Activated CD4-positive, alpha-beta T cell treated with anti-CD3 and anti-CD28 coated beads for 1 hour (primary cell): ENCODE measurements at places on chromosomes 6 and 20.
A peak's percentile ranks its signal among the peaks of the same experiment; 100 is the strongest.

- DNase-seq = no peak
These were observed 13.1 kb downstream of the RIOK1 start for GRCh38 chr6:7402716-7403115.

GRCh38 chr6:118558464-118559217 lies 10.5 kb downstream of the PLN start:
- DNase-seq = no peak

DNA sequence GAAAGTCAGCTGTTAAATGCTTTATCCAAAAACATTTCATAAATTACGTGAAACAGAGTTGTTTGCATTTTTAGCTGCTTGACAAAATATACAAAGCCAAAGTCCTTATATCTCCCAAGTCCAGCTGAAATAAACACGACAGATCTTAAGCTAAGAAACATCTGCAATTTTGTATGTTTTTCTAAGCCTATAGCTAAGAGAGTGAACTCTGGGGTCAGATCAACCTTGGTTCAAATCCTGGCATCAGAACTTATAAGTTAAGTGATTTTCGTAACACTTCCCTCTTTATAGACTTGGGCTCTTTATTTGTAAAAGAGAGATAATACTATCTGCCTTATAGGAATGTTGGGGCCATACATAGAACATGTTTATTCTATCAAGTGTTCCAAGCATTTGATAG lies 176.7 kb downstream of the PTPRK start:
- no peak for DNase-seq

DNA sequence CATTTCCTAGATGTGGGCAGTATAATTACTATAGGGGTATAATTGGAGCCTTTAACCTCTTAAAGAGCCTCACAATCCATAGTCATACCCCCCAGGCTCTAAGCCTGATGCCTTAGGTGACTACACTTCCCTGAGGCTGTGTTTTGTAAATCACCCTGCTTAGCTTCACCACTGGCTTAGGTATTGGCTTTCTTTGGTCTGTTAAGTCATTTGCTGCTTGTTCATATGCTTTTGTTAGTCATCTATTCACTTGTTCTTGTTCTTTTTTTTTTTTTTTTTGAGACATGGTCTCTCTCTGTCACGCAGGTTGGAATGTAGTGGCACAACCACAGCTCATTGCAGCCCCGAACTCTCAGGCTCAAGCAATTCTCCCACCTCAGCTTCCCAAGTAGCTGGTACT lies 26.7 kb downstream of the KAT14 start:
- DNase-seq = no peak

GRCh38 chr20:14972690-14973089 lies 635.3 kb upstream of the FLRT3 start:
- no peak for DNase-seq

DNA sequence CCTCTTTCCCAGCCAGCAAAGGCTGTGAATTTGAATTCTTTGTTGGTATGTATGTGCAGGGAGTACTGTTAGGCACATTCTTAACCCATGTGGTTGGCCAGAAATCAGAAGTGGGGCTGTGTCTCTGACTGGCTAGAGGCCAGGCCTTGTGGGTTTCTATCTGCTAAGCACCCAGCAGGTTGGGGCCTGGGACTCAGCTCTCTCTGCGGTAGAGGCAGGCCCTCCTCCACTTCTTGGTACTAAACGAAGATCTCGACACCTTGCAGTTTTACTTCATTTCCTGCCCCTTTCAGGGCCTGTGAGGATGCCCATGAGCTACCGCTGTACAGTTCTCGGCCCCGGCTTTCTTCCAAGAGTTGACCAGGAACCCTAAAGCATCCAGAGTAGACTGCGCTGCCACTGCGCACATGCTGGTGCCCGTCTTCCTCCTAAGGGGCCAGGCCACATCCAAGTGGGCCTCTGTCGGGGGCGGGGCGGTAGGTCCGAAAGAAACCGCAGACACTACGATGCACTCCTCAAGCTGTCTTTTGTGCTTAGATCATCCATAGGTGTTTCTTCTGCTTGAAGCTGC lies 51.1 kb downstream of the TCP11 start:
- peak; percentile 5 for DNase-seq

- no peak for DNase-seq
These were observed 184.2 kb downstream of the DHX35 start for GRCh38 chr20:39146394-39146793.

GRCh38 chr20:11790046-11790445 lies 127.6 kb upstream of the BTBD3 start:
- DNase-seq = no peak

DNA sequence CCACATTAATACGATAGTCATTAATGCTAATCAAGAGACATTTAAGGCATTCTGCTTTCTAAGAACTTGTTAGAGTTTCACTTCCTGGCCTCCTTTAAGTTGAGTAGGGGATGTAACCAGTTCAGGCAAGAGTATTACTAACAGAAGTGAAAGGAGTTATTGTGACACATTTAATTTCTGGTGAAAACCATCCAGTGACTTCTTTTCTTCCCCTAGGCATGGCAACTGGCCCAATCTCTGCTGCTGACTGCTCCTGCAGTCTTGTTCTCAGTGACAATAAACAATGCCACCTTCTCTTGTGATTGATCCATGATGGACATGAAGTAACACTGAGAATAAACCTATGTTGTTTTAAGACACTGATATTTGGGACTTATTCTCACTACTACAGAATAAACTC lies 130.9 kb upstream of the DEFB112 start:
- no peak for DNase-seq

- DNase-seq = no peak
These were observed 158.8 kb downstream of the DST start for GRCh38 chr6:56483929-56484328.

- no peak for DNase-seq
These were observed 4.8 kb downstream of the F13A1 start for GRCh38 chr6:6315660-6316059.

GRCh38 chr20:17658648-17658993 lies 23.4 kb downstream of the RRBP1 start:
- DNase-seq = no peak

DNA sequence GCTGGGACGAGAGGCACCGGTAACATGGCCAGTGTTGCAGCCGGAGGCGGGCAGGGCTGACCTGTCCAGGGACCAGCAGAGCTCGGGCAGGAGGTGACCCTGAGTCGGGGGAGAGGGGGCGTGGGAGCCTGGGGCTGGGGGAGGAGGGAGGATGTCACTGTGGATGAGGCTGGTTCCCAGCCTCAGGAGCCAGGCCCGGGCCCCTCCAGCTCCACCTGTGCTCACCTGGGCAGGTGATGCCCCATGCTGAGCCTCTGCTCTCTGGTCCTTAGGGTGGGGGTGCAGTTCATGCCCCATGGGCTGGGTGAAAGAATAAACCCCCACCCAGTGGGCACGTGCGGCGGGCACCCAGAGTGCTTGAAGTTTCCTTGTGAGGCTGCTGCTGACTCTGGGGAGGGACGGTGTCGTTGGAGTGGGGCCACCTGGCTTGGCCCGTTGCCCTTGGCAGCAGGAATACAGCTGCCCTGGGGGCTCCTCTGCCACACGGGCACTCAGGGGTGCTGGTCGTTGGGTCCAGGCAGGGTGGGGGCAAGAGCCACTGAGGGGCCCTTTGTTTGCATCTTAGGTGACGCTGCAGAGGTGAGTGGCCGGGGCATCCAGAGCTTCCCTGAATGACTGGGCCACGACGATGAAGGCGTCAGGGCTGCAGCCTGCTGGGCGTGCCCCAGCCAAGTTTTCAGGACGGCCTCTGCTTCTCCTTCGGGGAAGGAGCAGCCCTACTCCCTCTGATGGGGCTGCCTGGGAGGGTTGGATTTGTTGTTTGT lies 24.7 kb upstream of the BHLHE23 start:
- DNase-seq = no peak

GRCh38 chr6:24492475-24492874 lies 2.3 kb upstream of the ALDH5A1 start:
- no peak for DNase-seq

DNA sequence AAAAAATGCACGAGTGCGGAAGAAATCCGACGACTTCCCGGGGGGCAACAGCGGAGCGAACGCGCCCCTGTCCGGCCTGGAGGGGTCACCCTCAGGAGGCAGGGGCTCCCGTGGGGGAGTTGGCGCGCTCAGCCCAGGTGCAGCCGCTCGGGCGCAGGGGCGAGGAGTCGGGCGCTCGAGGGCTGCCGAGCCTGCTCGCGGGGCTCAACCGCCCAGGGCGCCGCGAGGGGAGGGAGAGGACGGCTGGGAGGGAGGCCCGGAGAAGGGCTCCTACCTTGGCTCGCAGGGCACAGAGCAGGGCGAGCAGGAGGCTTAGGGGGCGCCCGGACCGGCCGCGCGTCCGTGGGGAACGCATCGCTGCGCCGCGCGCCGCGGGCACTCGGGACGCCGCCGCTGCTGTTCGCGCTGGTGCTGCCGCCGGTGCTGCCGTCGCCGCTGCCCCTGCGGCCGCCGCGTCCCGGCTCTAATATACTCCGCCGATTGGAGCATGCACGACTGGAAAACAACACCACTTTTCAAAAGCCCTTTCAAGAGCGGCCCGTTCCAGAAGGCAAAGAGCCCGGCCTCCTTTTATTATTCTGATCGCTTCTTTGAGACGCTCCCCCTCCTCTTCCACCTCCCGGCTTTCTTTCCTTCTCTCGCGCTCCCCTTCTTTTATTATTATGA lies 490 bp downstream of the JAG1 start:
- DNase-seq = no peak

DNA sequence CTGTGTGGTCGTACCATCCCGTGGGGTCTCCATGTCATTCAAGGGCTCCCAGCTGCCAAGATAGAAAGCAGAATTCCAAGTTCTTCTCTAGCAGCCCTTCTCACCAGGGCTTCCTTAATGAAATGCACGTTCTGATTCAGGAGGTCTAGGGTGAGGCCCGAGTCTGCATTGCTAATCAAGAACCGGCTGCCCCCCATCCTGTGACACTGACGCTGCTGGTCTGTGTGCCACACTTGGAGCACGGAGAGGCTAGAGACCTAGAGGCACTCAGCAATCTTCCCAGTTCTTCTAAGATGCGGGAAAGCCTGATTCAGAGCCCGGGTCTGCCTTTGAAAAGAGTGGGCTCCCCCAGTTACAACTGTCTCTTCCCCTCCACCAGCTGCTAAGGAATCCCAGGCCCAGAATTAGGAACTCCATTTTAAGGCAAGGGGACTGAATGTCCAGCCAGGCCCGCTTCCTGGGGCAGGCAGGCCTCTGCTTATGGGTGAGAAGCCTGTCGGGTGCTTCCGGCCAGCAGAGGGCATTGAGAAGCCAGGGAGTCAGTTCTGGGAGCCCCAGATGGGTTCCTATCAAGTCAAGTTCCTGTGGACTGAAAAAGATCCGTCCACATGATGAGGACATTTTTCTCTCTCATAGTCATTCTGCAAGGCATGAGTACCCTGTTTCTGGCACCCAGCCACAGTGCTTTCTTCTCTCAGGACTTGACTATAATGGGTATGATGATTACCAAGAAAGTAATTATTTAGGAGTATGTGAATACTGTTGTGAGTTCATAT lies 69.8 kb upstream of the RIN2 start:
- DNase-seq = no peak

DNA sequence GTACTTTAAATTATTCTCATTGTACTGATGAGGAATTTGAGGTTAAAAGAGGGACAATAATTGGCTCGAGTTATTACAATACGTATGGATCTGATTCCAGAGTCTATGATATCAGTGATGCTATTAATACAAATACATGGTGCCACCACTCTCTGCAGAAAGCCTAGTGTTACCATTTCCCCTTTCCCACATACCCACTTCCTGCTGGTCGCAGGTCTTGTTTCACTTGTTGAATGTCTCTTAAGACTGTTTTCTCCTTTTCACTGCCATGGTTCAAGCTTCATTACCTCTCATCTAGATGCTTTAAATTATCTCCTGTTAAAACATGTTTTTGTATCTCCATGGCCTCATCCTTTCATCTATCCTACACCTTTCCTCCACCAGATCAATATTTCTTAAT lies 62.0 kb downstream of the FHL5 start:
- no peak for DNase-seq

DNA sequence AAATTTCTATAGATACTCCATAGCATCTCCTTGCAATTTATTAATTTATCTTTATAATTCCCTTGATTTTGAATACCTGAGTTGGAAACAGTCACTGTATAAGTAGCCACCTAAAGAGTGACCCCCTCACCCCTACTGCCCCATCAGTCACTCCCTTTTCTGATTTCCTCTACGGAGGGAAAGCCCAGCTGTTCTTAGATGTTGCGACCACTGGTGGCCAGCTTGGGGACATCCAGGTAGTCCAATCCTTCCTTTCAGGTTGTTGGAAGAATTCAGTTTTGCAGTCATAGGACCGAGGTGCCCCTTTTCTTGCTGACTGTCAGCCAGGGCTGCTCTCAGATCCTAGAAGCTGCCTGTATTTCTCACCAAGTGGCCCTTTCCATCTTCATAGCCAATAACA lies 87.8 kb downstream of the BMP6 start:
- DNase-seq = no peak

GRCh38 chr6:113304116-113304515 lies 553.0 kb upstream of the MARCKS start:
- no peak for DNase-seq

DNA sequence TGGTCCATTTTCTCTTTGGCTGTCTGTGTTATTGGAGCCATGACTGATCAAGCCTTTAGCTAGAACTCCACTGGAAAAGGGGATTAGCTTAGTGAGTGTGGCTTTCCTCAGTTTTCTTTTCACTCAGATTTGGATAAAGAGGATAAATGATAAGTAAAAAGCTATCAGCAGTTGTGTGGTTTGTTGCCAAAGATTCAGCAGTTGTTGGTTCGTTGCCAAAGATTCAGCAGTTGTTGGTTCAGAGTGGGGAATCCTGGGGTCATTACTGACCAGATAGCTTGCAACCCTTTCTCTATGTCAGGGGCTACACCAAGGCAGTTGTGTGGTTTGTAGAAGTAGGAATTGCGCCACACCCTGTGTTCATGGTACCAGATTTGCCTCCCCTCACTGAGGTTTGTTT lies 107.7 kb upstream of the SCP2D1 start:
- DNase-seq = no peak

- DNase-seq = no peak
These were observed 100.1 kb downstream of the EPHA7 start for GRCh38 chr6:93319304-93319703.

DNA sequence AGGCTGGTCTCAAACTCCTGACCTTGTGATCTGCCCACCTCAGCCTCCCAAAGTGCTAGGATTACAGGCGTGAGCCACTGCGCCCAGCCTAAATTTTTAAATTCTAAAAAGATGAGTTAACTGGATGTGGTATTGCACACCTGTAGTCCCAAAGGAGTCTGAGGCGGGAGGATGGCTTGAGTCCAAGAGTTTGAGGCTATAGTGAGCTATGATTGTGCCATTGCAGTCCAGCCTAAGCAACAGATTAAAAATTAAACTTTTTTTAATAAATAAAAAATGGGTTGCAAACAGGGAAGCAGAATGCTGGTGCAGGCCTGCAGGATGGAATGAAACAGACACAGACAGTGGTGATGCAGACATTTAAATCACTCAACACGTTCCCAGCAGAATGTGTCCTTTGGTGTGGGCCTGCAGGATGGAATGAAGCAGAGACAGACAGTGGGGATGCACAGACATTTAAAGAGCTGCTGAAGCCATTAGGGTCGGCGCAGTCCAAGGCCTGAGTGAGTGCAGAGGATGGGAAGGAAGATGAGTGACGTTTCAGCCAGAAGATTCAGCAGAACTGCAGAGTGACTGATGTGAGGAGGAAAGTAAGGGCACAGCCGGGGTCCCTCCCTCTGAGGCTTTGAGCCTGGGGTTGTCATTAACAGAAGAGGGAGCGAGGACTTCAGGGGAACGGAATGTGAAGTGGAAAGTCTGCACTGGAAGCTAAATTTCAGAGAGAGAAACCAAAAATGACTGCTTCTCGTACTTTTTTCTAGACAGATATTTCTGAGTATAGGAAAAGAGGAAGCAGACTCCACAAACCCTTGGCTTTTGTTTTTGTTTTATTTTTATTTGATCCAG lies 117.5 kb downstream of the RIN2 start:
- no peak for DNase-seq

GRCh38 chr6:96015518-96016333 lies at the start of gene FUT9:
TSS of gene FUT9 (plus strand) at chr6:96015974. CDS start at chr6:96203156, 187,182 bp downstream.
- no peak for DNase-seq
